ENCODE measurements at places on chromosomes 13 and 19.
A peak's percentile ranks its signal among the peaks of the same experiment; 100 is the strongest.

- peak; percentile 45 for DNase-seq
Observed at GRCh38 chr13:33351319-33351718, 65.8 kb upstream of the STARD13 start.

GRCh38 chr19:18339723-18340122 is 675 bp upstream of the PGPEP1 start:
- DNase-seq = peak; percentile 38

DNA sequence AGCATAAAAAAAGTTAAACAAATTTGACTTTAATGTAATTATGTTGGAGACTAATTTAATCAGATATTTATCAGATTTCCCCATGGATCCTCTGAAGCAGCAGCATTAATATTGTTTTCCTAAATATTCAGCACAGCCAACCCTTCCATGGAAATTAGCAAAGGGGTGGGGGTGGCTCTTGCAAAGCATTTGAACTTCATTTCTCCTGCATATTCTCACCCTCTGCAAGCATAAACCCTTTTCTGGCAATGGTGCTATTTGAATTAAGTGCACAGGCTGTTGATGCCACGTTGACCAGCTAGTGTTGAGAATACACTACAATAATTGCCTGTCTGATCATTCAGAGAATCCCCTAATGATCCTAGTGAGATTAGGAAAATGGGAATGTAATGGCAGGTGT is 488.1 kb upstream of the KLF12 start:
- DNase-seq = no peak

DNA sequence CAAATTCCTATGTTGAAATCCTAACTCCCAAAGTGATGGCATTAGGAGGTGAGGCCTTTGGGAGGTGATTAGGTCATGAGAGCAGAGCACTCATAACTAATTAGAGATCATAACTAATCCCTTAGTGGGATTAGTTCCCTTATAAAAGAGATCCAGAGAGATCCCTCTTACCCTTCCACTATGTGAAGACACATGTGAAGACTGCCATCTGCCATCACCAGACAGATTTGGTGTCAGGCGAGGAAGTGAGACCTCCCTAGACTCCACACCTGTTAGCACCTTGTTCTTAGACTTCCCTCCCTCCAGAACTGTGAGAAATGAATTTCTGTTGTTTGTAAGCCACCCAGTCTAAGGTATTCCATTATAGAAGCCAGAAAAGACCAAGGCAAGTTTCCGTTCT is 112.2 kb downstream of the NDFIP2 start:
- peak; percentile 90 for DNase-seq

DNA sequence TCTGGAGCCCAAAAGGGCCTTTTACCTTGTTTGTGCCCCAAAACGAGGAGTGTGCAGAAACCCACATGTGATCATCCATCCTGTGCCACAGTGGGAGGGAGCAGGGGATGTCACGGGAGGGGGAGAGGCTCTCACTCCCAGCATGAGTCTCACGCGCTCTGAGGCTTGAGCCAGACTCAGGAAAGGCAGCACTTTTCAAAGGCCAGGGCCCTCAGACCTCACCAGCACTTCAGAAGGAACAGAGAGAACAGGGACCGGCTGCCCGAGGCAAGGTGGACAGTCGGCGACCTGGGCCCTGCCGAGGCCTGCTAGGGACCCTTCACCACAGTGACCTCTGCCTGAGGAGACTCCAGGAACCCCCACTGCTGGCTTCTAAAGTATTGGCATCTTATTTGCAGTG is 71.7 kb upstream of the WASF3 start:
- no peak for DNase-seq

- no peak for DNase-seq
Observed at GRCh38 chr13:108195146-108195545, 20.2 kb downstream of the LIG4 start.

Measured in SJCRH30 (cell line).